ENCODE measurements at places on chromosomes 5 and 9.

- no peak for DNase-seq
Measured at GRCh38 chr5:154118893-154119336, 71.6 kb upstream of the GALNT10 start.

DNA sequence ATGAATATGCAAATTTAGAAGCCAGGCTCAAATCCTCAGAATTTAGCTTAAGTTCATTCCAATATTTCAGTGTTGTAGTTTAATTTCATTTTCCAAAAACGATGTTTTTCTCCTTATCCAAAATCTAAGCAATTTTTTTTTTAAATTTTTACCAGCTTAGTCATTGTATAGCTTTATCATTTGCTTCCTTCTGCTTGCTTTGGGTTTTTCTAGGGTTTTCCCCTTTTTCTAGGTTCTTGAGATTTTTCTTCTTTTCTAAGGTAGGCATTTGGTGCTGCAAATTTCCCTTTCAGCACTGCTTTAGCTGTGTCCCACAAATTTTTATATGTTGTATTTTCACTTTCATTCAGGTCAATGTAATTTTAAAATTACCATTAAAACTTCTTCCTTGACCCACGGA lies 34.4 kb upstream of the CCDC112 start:
- no peak for DNase-seq

- no peak for DNase-seq
Measured at GRCh38 chr5:13766236-13766635, 178.3 kb downstream of the DNAH5 start.

GRCh38 chr5:134394932-134395331 lies 16.7 kb downstream of the CDKN2AIPNL start:
- DNase-seq, result no peak

DNA sequence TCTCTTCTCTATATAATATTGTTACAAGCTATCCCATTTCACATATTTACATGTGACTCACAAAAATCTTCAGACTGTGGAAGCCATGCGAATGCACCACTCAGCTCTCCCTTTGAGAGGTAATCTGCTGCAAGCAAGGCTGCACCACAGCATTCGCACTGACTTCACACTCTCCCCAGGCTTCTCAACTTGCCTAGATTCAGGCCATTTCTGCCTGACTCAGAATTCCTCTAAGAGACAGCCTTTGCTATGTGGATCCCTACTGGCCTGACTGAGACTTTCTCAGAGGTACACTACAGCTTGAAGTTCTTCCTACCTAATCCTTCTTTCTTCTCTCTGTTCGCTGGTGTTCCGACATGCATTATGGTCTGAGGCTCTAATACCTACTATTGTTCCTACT lies 21.1 kb upstream of the DMRTA1 start:
- no peak for DNase-seq

DNA sequence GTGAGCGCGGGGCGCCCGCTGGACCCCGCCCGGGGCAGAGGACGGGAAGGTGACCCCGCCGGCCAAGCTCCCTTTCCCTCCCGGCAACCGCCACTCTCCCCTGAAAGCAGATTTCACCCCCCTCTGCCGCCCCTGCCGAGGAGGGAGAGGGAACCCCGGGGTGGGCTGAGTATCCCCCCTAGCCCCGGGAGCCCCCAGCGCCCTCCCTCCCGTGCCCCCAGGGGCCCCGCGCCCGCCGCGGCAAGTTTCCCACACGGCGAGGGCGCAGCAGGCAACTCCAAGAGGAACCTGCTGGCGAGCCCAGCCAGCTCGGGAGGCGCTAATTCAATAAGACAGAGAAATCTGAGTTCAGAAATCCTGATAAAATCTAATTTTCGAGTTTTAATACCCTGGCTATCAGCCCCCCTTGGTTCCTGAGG lies 1.6 kb downstream of the NTNG2 start:
- DNase-seq, result no peak

- no peak for DNase-seq
Measured at GRCh38 chr9:116152941-116153764, 438 bp upstream of the PAPPA start.

GRCh38 chr5:131609774-131610173 lies 25.3 kb downstream of the RAPGEF6 start:
- DNase-seq, result no peak

DNA sequence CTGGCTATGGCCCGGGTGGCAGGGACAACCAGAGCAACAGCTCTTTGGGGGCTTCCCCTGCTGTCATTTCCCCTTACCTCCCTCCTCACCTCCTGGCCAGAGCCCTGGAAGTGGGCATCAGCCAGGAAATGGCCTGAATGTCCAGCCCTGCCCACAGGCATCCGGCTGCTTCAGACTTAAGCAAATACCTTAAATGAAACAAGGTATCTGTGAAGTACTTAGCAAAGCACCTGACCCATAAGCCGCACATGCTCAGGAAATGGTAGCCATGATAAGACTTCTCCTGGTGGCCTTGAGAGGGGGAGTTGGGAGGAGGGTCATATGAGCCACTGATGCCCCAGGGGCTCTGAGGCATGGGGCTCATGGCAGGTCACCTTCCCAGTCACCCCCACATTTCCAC lies 43.8 kb downstream of the CAMK2A start:
- no peak for DNase-seq

DNA sequence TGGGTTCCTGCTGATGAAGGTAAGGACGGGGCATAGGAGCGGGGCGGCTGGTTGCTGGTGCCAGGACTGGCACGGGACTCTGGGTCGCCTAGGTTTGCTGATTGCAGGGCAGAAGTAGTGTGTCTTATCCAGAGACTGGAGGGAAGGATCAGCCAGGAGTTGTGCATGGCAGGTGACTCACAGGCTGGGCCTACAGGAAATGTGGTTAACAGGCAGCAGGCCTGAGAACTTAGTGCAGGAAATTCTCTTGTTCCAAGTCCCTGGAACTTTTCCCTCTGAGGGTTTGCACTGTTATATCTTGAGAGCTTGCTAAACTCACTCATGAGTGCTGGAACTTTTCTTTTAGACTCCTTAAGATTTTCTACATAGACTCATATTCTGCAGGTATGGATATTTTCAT lies 95.1 kb downstream of the ANXA2R start:
- no peak for DNase-seq

- no peak for DNase-seq
Measured at GRCh38 chr5:72515211-72515610, 8.0 kb upstream of the ZNF366 start.

- no peak for DNase-seq
Measured at GRCh38 chr9:12797037-12797436, 22.2 kb downstream of the LURAP1L start.

GRCh38 chr9:109557481-109557880 lies 59.4 kb upstream of the PTPN3 start:
- no peak for DNase-seq

DNA sequence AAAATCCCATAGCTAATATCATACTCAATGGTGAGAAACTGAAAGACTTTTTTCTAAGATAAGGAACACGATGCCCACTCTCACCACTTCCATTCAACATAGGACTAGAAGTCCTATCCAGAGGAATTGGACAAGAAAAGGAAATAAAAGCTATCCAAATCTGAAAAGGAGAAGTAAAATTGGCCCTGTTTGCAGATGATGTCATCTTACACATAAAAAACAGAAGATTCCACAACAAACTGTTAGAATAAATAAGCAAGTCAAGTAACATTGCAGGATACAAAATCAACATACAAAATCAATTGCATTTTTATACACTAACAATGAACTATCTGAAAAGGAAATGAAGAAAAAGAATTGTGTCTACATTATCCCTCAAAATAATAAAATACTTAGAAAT lies 308.0 kb downstream of the MCTP1 start:
- no peak for DNase-seq

GRCh38 chr5:170306381-170306831 lies 8.8 kb upstream of the LCP2 start:
- no peak for DNase-seq

GRCh38 chr5:150258130-150258529 lies 31.4 kb downstream of the CAMK2A start:
- DNase-seq, result no peak

GRCh38 chr9:69671879-69672595 lies at the start of gene APBA1:
APBA1 (minus strand) TSS chr9:69672371.
- DNase-seq, result peak; percentile 42

- no peak for DNase-seq
Measured at GRCh38 chr9:128082151-128082550, 14.1 kb downstream of the SLC25A25 start.

GRCh38 chr5:38831117-38831516 lies 14.7 kb upstream of the OSMR start:
- no peak for DNase-seq

DNA sequence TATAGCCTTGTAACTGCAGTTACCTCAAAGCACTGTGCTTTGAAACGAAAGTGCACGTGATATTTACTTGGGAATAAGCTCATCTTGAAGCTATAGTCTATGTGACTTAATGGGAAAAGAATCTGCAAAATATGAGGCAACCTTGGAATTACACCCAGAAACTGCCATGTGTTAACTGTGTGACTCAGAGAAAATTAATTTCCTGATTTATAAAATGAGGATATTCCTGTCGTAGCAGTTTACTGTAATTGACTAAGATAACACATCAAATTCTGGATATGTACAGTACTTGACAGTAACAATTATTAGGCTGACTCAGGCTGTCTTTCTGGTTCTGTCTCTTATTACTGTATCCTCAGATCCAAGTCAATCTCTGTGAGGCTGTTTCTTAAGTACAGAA lies 1079.9 kb upstream of the ACO1 start:
- no peak for DNase-seq

- no peak for DNase-seq
Measured at GRCh38 chr5:54261596-54261995, 48.8 kb downstream of the ARL15 start.

GRCh38 chr9:125460883-125461635 lies 199.4 kb downstream of the GAPVD1 start:
- no peak for DNase-seq

DNA sequence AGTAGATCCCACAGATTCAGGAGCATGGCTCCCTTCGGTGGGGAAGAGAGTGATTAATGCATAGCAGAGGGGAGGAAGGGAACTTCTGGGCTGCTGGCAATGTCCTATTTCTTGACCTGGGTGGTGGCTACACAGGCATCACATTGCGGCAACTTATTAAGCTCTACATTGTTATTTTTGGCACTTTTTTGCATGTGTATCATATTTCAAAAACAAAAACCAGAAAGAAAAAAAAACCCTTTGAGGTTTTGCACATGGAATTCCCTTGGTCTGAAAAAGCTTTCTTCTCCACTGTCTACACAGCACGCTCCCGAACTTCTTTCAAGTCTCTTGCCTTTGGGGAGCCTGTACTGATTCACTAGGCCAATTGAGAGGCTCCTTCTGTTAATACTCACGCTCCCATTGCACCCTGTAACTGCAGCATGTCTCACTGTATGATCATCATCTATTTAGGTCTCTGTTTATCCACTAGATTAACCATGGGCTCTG lies 25.1 kb downstream of the CEMIP2 start:
- no peak for DNase-seq

DNA sequence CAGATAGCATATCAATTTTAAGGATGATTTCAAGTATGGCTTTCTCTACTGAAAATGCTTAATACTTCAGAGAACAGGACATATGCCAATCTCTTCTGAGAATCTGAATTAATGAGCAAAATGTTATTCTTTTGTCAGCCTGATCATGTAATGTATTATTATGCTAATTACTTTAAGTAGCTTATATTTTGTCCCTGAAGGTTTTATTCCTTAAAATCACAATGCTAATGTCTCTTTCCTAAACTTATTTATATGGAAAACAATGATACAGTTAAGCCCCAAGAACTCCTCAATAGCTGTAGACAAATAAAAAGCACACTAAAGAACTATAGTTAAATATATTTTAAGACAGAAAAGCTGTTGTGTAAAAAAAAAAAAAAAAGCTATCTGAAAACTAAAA lies 256.9 kb upstream of the PTPRD start:
- no peak for DNase-seq

DNA sequence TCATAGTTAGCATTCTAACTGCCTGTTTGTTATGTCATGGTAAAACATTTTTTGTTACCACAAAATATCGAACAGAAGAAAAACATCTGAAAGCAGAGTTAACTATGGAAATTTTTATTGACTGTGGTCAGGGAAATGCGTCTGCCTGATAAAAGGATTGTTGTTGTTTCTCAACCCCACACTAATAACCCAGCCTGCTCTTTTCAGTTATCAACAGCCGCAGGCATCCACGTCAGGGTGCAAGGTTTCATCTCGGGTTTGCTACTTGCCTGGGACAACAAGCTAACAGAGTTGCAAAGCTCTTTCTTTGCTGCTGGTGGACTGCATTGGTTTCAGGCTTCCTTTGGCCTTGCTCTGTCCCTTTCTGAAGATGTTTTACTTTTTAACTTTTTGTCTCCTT lies 969.2 kb downstream of the CDH18 start:
- DNase-seq, result no peak

DNA sequence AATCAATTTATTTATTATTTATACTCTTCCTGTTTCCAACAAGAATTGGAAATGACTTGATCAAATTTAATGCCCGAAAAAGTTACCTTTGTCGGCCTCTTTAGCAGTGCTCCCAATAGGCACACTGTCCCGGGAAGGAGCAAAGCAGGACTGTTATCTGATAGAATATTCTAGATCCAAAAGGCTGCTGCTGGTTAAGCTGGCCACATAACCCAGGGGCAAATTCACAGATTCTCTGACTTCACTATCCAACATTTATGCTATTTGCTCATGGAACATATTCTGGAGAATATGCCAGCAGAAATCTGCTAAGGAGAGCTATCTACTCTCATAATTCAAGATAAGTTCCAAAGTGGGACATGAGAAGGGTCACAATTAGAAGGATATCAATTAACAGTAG lies 100.2 kb upstream of the DMAC1 start:
- DNase-seq, result no peak

DNA sequence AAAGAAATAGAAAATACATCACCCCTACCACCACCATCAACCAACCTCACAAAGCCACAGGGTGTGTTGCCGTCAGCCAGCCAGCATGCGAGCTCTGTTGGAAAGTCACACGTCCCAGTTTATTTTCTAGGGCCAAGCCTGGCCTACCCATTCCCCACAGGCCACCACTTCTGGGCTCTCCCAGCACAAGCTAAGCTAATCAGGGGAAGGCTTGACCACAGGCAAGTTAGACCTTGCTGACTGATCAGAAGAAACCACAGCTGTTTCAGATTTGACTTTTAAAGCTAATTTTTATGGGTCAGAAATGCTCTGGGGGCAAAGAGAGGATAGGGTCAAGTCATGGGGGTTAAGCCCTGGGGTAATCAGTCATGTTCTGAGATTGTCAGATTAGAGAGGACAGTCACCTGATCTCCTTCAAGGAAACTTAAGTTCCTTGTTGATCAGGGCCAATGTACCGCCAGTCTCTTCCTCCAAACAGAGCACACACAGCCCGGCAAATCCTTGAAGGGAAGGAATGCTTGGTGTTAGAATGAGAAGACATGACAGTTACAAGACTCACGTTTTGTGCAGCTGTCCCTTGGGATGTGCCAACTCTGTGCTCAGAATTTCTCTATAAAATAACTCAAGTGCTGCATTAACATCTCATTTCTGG lies 7.6 kb downstream of the SHB start:
- no peak for DNase-seq

GRCh38 chr5:38806775-38807258 lies 39.0 kb upstream of the OSMR start:
- no peak for DNase-seq

- DNase-seq, result no peak
Measured at GRCh38 chr5:59001154-59001553, 418.3 kb downstream of the RAB3C start.
